ENCODE measurements at places on chromosomes 7 and 10.

GRCh38 chr10:22174442-22174841 is 43.4 kb downstream of the EBLN1 start:
- DNase-seq, result no peak

- no peak for DNase-seq
Measured at GRCh38 chr7:39416866-39417265, 149.3 kb upstream of the YAE1 start.

GRCh38 chr10:81817596-81818170 is 57.3 kb upstream of the NRG3 start:
- DNase-seq, result no peak

DNA sequence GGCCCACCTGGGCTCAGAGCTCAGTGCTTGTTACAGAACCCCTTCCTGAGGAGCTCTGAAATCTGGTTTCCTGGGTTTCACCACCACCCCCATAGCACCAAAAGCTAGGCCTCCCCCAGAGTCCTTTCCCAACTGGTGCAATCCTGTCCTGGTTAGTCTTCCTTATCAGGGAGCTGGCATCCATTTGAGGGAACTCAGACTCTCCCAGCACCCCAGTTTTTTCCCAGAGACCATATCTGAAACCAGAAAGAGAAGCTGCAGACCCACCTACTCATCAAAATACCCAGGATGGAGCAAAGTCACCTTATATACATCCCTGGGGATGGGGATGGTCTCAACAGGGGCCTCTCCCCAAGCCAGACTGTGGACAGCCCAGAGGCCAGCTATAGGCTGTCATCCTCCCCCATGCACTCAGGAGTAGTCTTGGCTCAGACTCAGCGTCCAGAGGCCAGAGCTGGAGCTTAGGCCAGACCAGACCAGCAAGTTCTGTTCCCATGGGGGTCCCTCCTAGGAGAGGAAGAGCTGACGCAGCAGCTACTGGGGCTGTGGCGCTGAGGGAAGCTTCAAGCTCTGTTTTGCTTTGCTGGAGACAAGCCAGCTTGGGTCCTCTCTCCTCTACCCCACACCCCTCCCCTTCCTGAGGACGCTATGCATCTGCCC is 3.0 kb downstream of the TBATA start:
- no peak for DNase-seq

- DNase-seq, result no peak
Measured at GRCh38 chr7:28908775-28909174, 49.4 kb downstream of the TRIL start.

GRCh38 chr7:107166736-107167426 is 1.9 kb upstream of the HBP1 start:
- DNase-seq, result no peak

GRCh38 chr7:26375726-26376174 is 84.1 kb downstream of the SNX10 start:
- DNase-seq, result no peak

DNA sequence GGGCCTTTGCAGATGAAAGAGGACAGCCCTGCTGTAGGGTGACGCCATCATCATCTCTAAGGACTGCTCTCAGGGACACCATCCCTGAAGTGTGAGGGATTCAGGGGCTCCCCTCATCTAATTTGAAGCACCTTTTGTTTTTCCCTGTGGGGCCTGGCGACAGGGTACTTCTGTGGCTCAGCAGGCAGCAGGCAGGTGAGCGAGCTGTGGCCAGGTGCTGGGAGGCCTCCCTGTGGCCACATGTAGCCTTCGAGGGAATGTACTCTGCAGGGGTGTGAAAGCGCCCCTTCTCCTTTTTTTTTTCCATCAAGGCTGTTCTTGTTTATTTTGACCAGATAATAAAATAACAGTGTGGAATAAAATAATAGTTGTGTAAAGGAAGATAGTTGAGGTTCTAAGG is 118.2 kb upstream of the DPP6 start:
- no peak for DNase-seq

GRCh38 chr7:98557538-98558031 is 59.5 kb upstream of the NPTX2 start:
- no peak for DNase-seq

DNA sequence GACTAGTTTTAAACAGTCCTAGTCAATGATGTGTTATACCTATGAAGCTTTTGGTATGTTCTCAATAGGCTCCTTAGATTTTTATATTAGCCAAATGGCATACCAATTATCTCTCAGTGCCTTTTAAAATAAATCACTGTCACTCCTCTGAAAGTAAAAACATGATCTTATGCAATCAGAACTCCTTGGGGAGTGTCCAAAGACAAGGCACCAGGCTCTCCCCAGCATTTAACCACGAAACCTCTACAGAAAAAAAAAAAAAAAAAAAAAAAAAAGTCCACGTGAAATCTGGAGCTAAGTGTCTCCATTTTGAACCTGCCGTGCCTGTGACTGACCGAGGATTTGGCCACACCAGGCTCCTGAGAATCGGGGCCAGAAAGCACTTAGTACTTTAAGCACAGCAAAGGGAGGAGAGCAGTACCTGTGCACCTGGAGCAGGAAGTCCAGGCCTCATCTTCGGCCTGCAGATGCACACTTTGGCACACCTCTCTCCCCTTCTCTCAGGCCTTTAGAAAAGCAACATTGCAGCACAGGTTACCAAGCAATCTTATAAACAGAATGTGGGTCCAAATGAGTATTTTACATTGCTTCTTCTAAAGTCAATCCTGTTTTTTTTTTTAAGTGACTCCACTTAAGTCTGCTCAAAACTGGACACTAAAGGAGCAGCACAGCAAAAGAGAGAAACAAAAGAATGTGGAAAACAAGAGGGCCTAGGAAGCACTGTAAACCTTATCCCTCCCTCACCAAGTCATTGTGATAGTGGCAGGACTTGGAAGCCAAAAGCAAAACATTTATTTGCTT is 1.5 kb downstream of the FAM13C start:
- DNase-seq, result no peak

- DNase-seq, result no peak
Measured at GRCh38 chr10:74925708-74926107, 99.3 kb downstream of the KAT6B start.

- DNase-seq, result no peak
Measured at GRCh38 chr7:35253710-35254495, at the start of gene TBX20. Gene TBX20 (minus strand): TSS chr7:35254100. CDS start chr7:35253620, 480 bp downstream.

DNA sequence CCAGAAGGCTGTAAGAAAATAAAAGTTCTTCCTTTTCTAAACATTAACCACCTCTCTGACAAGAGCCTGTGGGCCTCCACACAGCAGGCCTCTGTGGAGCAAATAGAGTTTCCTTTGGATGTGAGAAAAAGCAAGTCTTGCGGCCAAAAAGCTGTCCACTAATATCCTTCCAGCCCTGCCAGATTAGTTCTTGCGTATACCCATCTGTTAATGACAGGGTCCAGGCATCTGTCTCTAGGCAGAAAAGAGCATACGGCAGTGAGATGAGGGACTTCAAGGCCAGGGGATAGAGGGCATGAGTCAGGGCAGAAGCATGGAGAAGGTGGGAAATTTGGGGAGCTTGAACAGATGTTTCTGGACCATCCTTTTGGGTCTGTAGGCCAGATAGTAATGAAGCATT is 164.9 kb downstream of the NSUN6 start:
- DNase-seq, result no peak

DNA sequence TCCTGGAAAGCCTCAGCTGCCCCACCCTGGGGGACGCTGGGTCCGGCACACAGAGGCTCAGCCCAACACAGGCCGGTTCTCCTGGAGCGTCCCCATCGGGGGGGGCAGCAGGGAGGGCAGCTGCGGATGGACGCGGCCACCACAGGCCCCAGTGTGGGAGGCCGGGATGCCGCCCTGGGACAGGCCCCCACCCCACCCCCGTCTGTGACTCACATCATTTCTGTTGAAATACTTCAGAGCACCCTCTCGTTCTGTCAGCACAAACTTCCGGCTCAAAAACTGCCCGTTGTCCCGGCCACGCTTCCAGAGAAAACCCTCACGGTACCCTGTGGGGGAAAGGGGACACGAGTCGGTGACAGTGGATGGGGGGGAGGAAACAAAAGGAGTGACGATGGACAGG is 28.5 kb downstream of the GET4 start:
- no peak for DNase-seq

- DNase-seq, result no peak
Measured at GRCh38 chr7:30764030-30764975, 6.9 kb upstream of the MINDY4 start.

DNA sequence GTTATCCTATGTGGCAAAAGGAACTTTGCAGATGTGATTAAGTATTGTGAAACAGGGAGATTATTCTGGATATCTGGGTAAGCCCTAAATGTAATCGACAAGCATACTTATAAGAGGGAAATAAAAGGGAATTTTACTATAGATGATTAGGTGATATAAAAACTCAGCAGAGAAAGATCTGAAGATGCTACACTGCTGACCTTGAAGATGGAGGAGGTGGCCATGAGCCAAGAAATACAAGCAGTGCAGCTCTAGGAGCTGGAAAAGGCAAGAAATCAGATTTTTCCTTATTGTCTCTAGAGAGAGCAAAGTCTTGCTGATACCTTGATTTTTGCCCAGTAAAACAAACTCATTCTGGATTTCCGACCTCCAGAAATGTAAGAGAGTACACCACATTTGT is 67.7 kb downstream of the BRAF start:
- DNase-seq, result no peak

- DNase-seq, result no peak
Measured at GRCh38 chr10:102624094-102624493, 20.2 kb upstream of the TRIM8 start.

GRCh38 chr10:121288864-121289661 is 309.2 kb downstream of the FGFR2 start:
- DNase-seq, result no peak

GRCh38 chr10:22662733-22663330 is 51.5 kb downstream of the PIP4K2A start:
- DNase-seq, result no peak

DNA sequence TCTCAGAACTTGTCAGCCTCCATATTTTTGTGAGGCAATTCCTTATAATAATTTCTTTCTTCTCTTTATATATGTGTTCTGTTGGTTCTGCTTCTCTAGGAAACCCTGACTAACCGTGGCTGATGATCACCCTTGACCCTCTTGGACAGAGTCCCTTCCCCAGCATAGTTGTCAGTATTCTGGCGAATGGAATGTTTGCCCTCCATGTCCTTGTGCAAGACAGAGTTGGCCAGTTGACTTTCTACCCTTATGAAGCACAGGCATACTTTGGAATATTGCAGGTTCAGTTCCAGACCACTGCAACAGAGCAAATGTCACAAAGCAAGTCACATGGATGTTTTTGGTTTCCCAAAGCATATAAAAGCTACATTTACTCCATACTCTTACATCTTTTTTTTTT is 297.7 kb upstream of the SHH start:
- no peak for DNase-seq

DNA sequence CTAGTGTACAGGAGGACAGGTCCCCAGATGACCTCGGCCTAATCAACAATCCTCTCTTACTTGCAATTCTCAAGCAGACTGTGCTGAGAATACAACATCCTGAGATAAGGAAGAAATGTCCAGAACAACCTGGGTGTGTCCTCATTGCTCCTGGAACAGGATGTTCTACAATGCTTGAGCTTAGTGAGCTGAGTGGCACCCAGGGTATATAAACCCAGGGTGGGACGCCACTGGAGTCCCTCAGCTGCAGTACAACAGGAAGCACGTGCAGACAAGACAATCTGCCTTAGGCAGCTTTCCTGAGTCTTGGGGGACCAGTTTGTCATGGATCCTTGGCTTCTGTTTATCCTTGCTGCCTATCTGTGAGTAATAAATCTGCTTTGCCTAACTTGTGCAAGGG is 27.7 kb upstream of the SLC25A13 start:
- no peak for DNase-seq

GRCh38 chr10:130500261-130501000 is 364.2 kb downstream of the GLRX3 start:
- no peak for DNase-seq

DNA sequence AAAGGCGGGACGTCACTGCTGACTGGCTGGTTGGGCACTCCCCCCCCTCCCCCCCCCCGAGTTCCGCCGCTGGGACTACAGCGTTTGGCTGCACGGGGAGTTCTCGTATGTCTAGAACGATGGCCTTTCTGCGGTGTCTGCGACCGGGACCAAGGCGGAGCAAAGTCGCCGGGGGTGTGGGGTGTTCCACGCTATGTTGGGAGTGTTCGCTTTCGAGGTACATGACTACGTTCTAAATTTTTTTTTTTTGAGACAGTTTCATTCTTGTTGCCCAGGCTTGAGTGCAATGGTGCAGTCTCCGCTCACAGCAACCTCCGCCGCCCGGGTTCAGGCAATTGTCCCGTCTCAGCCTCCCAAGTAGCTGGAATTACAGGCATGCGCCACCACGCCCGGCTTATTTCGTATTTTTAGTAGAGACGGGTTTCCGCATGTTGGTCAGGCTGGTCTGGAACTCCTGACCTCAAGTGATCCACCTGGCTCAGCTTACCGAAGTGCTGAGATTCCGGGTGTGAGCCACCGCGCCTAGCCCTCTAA is 573 bp upstream of the IDI1 start:
- DNase-seq, result no peak

- no peak for DNase-seq
Measured at GRCh38 chr10:27599546-27599945, 95.4 kb downstream of the RAB18 start.

- no peak for DNase-seq
Measured at GRCh38 chr7:144842377-144842851, 6.6 kb upstream of the TPK1 start.

DNA sequence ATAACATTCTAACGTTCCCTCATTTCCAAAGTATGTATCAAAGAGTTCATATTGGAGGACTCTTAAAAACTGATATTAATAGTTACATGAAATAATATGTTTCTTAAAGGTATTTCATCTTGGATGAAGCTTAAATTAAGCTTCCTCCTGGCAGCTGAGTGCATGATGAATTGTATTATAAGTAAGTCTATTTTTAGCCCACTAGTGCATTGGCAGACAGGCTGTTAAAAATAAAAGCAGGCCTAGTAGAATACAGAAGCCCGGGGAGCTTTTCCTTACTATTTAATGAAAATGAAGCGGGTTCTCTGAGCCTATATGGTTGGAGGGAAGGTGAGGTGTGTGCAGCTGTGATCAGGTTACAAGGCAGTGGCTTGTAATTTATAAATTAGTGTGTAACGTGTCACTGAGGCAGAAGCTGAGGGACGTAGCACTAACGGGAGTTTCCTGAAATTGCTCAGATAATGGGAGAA is 130.7 kb upstream of the KMT2E start:
- no peak for DNase-seq
